Stimulated activated CD4-positive, alpha-beta T cell treated with anti-CD3 and anti-CD28 coated beads, Interleukin-2, amount 100 ng/mL, for 48 hours (primary cell): ENCODE measurements at places on chromosomes 11 and 22.

- DNase-seq = no peak
These were observed 1205.4 kb downstream of the TBC1D22A start for GRCh38 chr22:47967831-47968230.

GRCh38 chr11:17918049-17918605, 94.7 kb downstream of the SERGEF start:
- no peak for DNase-seq

GRCh38 chr11:32137263-32137662, 46.4 kb downstream of the RCN1 start:
- DNase-seq = no peak

DNA sequence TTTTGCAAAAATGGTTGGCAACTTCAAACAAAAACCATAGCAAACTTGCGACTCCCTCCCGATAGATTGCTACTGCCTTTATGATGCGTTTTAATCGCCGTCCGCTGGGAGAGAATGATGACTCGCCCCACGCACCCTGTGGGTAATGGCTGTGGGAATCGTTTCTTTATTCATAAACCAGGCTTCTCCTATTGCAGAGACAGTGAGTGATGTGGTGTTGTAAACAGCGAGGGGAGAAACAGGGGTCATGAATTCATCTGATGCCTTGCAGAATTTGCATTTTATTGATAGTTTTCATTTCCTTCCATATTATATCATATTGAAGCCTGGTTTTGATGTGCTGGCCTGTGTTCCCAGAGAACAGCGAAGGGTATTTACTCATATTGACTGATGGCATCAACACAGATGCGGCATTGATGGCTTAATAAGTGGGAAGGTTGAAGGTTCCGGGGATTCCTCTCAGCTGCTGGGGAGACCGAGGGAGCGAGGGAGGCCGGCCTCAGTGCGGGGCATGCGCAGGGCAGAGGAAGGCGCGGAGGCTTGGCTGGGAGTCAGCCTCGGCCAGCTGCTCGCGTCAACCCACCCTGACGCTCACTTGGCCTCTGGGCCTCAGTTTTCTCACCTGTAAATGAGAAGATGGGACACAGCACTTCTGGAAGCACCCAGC, 41.3 kb downstream of the ARHGAP8 start:
- DNase-seq = no peak

DNA sequence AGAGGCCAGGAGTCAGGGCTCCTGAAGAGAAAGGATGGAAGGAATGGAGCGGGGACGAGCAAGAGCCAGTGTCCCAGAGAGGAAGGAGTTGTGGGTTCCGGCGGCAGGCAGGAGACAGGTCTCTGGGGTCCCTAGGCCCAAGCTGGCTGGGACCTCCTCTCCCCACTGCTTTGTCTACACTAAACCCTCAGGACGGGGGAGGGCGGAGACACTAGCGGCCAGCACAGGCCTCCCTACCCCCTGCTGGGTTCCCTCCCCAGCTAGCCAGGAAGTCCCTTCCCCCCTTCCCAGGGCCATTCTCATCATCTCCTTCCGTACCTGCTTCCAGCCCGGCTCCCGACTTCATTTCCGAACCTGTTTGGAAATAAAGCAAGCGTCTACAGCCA, 79.5 kb downstream of the ST3GAL4 start:
- DNase-seq = no peak

- DNase-seq = no peak
These were observed 723 bp upstream of the CD82 start for GRCh38 chr11:44564670-44565210.

- DNase-seq = no peak
These were observed 60.6 kb downstream of the PLEKHA7 start for GRCh38 chr11:16953663-16954062.

DNA sequence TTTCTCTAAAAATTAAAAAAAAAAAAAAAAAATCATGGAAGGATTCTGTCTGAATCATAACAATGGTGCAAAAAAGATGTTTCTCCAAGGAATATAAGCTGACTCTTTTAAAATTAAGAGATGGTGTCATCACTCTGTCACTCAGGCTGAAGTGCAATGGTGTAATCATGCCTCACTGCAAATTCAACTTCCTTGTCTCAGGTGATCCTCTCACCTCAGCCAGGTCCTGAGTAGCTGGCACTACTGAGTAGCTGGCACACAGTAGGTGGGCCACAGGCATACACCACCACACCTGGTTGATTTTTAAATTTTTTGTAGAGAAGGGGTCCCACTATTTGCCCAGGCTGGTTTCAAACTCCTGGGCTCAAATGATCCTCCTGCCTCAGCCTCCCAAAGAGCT, 54.8 kb upstream of the YPEL1 start:
- no peak for DNase-seq

DNA sequence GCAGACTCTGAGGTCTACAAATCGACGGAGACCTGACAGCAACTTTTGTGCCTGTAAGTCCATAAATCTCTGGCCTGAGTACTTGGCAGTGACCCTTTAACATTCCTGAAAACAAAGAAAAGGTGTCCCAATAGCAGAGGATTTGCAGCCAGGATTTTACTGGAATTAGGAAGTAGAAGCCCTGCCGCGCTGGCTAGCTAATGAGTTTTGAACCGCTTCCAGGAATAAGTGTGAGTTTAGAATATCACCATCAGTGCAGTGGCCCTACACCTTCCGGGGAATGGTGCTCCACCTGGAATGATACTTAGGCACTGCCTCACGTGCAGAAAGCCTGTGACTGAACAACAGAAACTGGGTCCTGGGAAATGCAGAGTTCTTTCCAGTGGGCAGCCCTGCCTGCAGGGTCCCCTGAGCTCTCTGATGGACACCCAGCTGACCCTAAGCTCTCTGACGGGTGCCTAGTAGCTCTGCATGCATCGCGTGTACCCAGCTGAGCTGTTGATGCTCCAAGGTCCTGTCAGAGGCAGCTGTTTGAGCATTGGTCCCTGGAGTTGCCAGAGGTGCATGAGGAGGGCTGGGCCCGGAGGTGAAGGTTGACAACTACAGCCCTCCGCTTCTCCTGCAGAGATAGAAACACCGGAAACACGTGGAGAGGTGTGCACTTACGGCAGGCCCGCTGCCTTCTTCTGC, 380.9 kb downstream of the TBC1D22A start:
- no peak for DNase-seq

DNA sequence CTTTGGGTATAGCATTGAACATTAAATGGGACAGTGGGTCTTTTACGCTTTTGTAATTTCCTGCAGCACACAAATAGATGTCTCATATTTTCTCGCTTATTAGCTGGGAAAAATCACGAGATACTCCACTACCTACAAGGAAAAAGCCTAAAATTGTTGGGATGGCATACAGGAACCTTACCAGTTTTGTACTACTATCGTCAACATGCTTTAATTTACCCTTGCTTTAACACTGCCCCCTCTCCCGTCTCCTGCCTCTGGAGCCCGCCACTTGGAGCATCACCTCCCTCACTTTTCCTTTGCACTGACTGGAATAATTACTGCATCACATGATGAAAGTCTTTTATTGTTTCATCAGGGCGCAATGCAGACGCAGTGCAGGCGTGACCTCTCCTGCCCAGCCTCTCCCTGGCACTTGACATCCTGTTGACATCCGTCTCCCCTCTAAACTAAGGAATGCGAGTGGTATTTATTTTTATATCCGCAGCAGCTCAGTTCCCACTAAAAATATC, 1.0 kb upstream of the FNBP4 start:
- peak; percentile 22 for DNase-seq

DNA sequence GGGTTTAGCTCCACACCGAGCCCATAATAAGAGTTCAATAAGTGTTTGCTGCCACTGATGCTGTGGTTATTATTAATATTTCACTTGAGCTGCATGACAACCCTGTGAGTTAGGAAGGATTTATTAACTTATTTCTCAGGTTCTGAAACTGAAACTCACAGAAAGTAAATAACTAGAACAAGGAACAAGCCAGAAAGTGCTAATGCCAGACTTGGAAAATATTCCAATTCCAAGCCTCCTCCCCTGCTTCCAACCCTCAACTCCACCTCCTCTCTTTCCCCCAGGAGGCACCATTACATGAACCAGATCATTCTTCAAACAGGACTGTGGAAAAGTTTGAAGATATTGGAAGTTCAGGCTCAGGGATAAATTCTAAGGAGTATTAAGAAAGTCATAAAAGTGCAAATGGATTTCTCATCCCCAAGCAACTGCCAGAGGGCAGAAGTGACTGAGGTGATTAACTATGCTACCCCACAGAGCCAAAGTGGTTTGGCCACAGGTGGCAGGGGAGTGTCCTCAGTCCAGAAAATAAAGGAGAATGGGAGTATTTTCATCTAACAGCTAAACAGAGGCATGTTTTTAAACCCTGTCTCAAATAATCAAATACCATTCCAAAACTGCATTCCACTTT, 3.2 kb upstream of the FJX1 start:
- no peak for DNase-seq

- no peak for DNase-seq
These were observed 537.2 kb upstream of the API5 start for GRCh38 chr11:42774567-42774966.
